CD4-positive, alpha-beta T cell treated with Interleukin-2 at 100 ng/mL for 4 hours (primary cell): ENCODE measurements at places on chromosomes 11 and 22.

- no peak for DNase-seq
Measured at GRCh38 chr11:63574856-63575602, 11.8 kb upstream of the PLAAT2 start.

DNA sequence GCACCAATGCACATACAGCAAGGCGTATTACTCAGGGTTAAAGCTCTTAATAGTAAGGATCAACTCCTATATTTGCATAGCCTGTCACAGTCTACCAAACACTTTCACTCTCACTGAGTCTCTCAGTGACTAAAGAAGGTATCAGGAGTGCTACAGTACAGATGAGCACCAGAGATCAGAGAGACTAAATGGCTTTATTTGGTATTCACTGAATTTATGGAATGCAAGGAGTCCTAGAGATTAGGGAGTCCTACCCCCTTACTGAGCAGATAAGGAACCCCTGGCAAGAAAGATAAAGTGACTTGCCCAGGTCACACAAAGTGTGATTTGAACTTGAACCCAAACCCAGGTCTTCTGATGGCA is 396.4 kb upstream of the CCDC90B start:
- no peak for DNase-seq

DNA sequence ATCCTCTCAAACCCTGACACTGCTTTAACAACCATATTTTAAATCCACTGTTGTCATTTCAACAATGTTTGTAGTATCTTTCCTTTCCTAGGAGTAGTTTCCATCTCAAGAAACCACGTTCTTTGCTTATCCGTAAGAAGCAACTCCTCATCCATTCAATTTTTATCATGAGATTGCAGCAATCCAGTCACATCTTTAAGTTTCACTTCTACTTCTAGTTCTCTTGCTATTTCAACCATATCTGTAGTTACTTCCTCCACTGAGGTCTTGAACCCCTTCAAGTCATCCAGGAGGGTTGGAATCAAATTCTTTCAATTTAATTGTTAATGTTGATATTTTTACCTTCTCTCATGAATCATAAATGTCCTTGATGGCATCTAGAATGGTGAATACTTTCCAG is 22.4 kb downstream of the CCDC82 start:
- no peak for DNase-seq

DNA sequence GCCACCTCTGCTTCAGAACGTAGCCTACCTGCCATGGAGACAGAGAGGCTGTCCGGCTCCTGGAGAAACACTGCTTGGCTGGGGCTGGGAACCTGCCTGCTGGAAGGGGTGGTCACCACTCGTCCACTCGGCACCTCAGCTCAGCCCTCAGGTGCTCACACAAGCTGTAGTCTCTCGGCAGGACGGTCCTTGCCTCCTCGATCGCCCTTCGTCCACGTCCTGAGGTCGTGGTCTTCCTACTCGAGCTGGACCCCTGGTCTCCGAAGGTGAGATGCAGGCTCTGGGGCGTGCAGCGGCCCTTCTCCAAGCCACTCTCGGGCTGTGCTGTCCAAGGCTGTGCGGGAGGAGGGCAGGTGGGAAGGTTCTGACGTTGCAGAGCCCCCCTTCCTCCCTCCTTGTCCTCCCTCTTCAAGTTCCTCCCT is at the start of gene TBX10:
TBX10 (minus strand) TSS at position 326 of the 422 bp plus-strand sequence; CDS start at position 35, 291 bp downstream.
- no peak for DNase-seq

DNA sequence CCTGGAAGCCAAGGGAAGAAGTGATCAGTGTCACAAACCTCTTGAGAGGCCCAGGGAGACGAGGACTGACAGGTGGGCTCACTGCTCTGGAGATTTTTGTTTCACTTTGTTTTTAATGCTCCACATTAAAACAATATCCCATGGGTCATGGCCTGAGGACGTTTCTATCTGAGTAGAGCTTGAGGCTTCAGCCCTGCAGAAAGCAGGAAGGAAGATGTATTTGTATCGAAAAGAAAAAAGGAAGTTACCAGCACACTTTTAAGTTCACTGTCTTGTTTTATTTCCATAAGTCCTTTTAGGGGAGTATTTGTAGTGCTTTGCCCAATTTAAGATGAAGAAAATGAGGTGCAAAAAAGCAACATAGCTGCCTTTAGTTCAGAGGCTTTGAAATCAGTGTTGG is 191.1 kb downstream of the GRIK4 start:
- no peak for DNase-seq

DNA sequence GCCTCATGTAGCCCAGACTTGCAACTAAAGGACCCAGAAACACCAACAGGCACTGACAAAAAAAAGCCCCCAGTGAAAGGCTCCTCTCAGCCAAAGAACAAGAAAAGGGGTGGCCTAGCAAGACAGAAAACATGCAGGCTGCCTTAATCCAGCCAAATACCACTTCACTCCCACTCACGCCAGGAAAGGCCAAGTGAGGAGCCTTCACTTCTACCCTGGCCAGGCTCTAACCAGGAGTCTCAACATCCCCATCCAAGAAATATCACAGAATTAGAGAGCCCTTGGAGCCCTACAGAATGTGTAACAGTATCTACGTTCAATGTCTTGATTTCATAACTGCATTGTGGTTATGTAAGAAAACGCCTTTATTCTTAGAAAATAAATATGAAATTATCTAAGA is 149.0 kb downstream of the APOL5 start:
- no peak for DNase-seq

DNA sequence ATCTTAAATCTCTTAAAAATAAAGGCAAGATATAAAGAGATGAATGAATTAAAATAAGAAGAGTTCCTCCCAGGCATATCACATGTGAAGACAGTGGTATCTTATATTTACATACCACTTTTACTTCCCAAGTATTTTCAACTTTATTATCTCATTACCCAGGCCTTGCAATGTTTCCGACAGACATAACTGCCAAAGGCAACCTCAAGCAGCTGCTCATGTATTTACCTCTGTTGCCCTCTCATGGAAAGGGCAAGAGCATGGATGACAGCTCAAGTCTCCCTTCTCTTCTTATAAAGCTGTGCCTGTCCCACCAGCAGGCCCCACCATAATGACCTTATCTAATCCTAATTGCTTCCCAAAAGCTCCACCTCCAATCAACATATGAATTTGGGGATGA is 894.2 kb downstream of the NTM start:
- no peak for DNase-seq
